ENCODE measurements at places on chromosomes 1 and 21. TPM values are rescaled to one million over a fixed set of nuclear protein-coding genes. Genes with fewer than 3 reads are reported as not detected.

The HUNK gene
- not detected for polyA plus RNA-seq

The MASP2 gene
- 0.34 TPM for polyA plus RNA-seq

The CCDC17 gene
- 0.62 TPM for polyA plus RNA-seq

The DHDDS gene
- polyA plus RNA-seq, result 45.9 TPM

The KCND3 gene
- polyA plus RNA-seq, result not detected

The AUNIP gene
- 12.3 TPM for polyA plus RNA-seq

The MTFR1L gene
- polyA plus RNA-seq, result 31.2 TPM

The CLCA4 gene
- not detected for polyA plus RNA-seq

The MAP3K21 gene
- not detected for polyA plus RNA-seq

The KCNE2 gene
- polyA plus RNA-seq, result not detected

The NPPA gene
- 0.21 TPM for polyA plus RNA-seq

The TBX15 gene
- polyA plus RNA-seq, result 0.96 TPM

The ELAPOR1 gene
- polyA plus RNA-seq, result 0.47 TPM

The SH3BGR gene
- polyA plus RNA-seq, result 3.5 TPM

The ESPN gene
- not detected for polyA plus RNA-seq

The CALML6 gene
- not detected for polyA plus RNA-seq

The ERICH3 gene
- polyA plus RNA-seq, result not detected

The NPPB gene
- not detected for polyA plus RNA-seq

The DYNLT5 gene
- polyA plus RNA-seq, result not detected

The PADI4 gene
- 0.43 TPM for polyA plus RNA-seq

The MGST3 gene
- 120 TPM for polyA plus RNA-seq

The DPT gene
- polyA plus RNA-seq, result not detected

The C1orf116 gene
- polyA plus RNA-seq, result not detected

The CELA2B gene
- not detected for polyA plus RNA-seq

The DCST1 gene
- polyA plus RNA-seq, result not detected

Data from GM12878 (cell line).